ENCODE measurements at places on chromosomes 13 and 19. TPM values are rescaled to one million over a fixed set of nuclear protein-coding genes. Genes with fewer than 3 reads are reported as not detected.

The CXCL17 gene
- total RNA-seq: not detected

The LYPD5 gene
- total RNA-seq: not detected

GRCh38 chr13:79593641-79594275 is 112.8 kb downstream of the NDFIP2 start:
- DNase-seq: no peak
- no peak overlapping the region for H3K27ac ChIP-seq
- H3K4me3 ChIP-seq: no peak overlapping the region
- no peaks in the 10 kb centered on the region for H3K27me3 ChIP-seq
- no peaks in the 10 kb centered on the region for H3K36me3 ChIP-seq

GRCh38 chr13:36710396-36710795 is 36.6 kb downstream of the SERTM1 start:
- no peaks in the 10 kb centered on the region for H3K36me3 ChIP-seq
- no peaks in the 10 kb centered on the region for H3K4me1 ChIP-seq
- DNase-seq: no peak
- no peak overlapping the region for H3K4me3 ChIP-seq
